Stimulated activated CD8-positive, alpha-beta memory T cell treated with anti-CD3 and anti-CD28 coated beads, Interleukin-15, amount 100 ng/mL, for 4 hours (primary cell): ENCODE measurements at places on chromosomes 7 and 10.

- no peak for DNase-seq
These were observed 34.2 kb downstream of the MTURN start for GRCh38 chr7:30168835-30169573.

GRCh38 chr10:103967448-103968071, 620 bp downstream of the SLK start:
- DNase-seq, result no peak

GRCh38 chr10:28479425-28479865, 53.5 kb upstream of the WAC start:
- no peak for DNase-seq

DNA sequence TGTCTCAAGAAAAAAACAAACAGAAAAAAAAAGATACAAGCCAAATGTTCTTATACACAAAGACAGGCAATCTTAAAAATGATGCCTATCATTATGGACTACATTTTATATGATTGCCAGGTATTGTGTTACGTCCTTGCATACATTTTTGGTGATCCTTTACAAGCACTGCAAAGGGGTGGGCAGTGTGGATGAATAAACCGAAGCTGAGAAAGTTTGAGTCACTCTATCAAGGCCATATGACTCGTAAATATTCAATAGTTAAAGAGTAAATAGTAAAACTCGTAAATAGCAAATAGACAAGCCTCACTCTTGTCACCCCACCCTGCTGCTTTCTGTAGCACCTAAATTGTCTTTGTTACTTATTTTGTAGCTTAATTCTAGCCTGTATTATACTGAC, 326.2 kb downstream of the FRMD4A start:
- DNase-seq, result no peak

GRCh38 chr7:111192614-111193413, 101.9 kb downstream of the LRRN3 start:
- DNase-seq, result no peak

- no peak for DNase-seq
These were observed 820 bp downstream of the BBS9 start for GRCh38 chr7:33130184-33130583.

DNA sequence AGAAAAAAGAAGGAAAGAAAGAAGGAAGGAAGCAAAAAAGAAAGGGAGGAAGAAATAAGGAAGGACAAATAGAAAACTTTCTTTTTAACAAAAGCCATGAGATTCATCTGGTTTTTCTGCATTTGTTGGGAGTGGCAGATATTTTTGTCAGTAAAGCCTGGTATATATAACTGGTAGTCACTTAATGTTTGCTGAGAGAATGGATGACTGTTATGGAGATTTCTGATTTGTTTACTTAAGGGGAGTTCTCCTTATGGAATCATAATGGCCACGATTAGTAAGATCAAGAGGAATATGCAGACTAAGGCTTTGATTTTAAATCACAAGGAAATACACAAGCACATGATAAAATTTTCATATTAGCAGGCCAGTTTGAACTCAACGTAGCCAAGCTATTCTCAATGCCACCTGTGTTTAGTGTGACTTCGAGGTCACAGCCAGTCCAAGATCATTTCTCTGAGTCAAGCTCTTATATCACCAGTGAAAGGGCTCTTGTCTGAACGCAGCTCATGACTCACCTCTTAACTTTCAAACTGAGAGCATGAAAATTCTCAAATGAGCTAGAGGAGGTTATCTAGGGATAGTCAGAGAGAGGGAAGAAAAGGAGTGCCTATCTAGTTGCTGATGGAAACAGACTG, 445.1 kb upstream of the ZMIZ1 start:
- DNase-seq, result no peak

DNA sequence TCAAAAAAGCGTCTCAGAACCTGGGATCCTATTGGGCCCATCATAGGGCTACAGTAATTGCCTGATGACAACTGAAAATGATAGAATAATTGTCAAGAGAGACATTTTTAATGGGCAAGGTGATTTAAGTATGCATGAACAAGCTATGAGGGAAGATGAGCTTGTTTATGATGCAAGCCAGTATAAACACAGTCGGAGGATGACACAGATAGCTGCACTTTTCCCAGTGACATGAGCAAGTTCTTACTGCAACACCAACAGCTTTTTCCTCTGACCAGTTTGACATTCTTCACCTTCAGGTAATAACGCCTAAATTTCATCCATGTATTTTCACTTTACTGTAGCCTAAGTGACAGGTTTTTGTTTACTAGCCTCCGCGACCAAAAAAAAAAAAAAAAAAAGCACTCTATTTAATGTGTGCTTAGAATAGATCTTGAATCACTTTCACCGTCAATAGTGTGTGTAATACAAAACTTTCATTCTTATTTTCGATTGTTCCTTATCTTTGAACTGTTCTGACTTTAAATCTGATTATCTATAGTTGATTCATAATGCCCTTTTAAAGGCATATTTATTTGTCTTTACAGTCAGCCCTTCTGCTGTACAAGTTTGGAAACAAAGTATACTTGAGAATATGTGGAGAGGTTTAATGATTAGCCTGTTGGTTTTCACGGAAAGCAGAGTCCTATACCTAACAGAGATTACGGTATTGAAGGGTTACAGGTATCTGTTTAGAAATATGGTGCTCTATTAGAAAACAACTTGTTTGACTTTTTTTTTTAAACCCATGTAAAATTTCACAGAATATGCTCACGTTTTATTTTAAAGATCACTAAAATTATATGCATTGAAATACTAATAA, 1.7 kb downstream of the FOXP2 start:
- DNase-seq, result no peak

DNA sequence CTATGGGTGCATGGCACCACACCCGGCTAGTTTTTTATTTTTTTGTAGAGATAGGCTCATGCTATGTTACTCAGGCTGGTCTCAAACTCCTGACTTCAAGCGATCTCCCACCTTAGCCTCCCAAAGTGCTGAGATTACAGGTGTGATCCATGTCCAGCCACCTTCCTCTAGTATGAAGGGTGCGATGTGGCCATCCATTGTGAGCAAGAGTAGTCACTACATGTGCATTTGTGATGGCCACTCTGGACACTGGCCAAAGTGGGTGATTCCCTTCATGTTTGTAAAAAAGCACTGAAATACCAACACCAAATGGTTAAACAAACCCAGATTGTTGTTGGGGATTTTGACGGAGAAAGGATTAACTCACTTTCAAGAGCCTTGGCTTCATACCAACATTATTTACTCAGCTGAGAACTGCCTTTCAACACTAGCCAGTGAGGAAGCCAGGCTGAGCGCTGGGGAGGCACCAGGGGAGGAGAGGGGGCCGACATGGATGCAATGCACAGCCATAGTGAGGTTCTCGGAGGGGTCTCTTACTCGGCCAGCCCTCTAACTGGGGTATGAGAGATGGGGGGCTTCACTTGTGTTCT, 198.1 kb upstream of the LYZL2 start:
- DNase-seq, result no peak

- no peak for DNase-seq
These were observed 36.1 kb downstream of the PPP1R3C start for GRCh38 chr10:91596825-91597196.

GRCh38 chr7:5222841-5223411, 32.9 kb downstream of the WIPI2 start:
- no peak for DNase-seq

GRCh38 chr7:129493555-129493954, 8.8 kb upstream of the SMKR1 start:
- DNase-seq, result no peak

- DNase-seq, result no peak
These were observed 71.5 kb downstream of the ZNF92 start for GRCh38 chr7:65444899-65445823.

GRCh38 chr7:115249080-115249479, 327.2 kb downstream of the MDFIC start:
- DNase-seq, result no peak

- DNase-seq, result no peak
These were observed 152.4 kb upstream of the GNAI1 start for GRCh38 chr7:79982141-79982770.

DNA sequence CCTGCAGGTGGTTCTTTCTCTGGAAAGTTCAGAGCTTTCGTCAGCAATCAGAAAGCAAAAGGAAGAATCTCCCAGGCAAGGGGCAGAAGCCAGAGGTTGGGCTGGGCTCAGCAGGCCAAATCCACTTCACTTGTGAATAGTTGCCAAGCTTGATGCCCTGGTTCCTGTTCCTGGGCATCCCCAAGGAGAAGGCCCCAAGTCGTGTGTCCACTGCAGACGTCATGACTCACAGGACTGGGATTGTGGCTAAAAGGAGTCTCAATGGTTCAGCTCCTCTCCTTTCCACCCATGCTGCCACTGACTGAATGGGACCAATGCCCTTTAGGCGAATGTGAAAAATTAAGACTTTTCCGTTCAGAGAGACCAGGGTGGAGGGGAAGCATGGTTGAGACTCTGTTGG, 38.6 kb upstream of the TRIM8 start:
- DNase-seq, result no peak

GRCh38 chr10:58291538-58292174, 22.7 kb downstream of the CISD1 start:
- DNase-seq, result no peak

DNA sequence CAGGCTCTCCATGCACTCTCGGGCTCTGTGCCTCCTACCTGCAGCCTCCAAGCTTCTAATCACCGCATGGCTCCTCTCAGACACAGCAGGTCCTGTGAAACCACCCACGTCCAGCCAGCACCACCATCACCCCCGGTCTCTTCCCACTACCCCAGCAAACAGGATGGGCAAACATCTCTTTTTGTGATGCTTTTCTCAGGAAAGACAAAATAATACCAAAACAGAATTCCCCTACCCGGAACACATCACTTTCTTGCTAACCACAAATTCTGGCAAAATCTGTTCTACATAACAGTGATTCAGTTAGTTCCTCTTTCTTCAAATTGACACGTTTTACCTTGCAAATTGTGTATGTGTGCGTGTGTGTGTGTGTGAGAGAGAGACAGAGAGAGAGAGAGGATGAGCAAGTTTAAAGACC, 6.5 kb downstream of the SNX8 start:
- no peak for DNase-seq

GRCh38 chr7:87210506-87210905, 9.0 kb downstream of the TMEM243 start:
- DNase-seq, result no peak

GRCh38 chr7:138208142-138208570, 131.9 kb downstream of the AKR1D1 start:
- DNase-seq, result no peak

GRCh38 chr10:78778444-78779338, 290.1 kb upstream of the ZMIZ1 start:
- no peak for DNase-seq

GRCh38 chr7:54255242-54255641, 286.9 kb upstream of the VSTM2A start:
- DNase-seq, result no peak

DNA sequence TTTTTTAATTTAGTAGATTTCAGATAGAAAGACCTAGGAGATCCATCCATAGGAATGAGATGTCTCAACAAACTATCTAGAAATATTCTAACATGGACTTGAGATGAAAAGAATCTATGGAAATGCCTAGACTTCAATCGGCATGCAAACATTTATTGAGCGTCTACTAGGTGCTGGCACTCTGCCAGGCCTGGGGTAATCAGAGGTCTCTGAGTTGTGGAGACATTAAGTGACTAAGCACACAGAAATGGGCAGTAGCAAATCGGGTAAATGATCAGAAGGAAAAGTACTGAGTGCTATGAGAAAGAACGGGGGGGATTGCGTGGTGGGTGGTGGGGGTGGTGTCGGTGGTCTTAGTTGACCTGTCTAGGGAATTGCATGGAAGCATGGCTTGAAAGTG, 466.6 kb downstream of the GALNT17 start:
- no peak for DNase-seq

DNA sequence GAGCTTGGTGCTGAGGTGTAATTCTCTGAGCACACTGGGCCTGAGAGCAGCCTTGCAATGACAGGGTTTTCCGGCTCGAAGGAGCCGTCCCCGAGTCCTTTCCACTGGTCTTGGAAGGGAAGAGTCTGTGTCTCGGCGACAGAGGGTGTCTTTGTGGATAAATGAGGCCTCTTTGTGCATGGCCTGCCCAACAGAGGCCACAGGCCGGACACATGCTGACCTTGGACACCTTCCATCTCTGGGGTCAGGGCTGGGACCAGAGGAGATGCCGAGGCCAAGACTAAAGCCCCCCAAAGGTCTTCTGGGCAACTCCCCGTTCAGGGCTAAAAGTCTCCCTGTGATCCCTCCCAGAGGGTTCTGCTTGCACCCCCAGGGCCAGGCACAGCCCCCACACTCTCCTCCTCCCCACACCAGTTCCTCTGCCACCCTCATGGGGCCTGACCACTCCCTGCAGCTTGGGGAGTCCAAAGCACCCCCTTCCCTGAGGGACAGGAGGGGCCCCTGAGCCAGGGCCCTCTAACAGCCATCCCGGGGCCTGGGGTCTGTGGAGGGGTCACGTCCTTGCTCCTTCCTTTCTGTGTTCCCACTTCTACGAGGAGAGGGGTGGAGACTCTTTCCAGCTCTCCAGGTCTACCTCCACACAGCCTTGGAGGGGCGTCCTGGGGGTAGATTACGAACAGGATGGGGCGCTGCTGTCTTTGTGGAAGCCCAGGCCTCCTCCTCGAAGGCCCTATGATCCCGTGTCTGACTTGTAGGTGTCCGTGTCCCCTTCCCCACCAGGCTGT, 130.6 kb upstream of the FAM20C start:
- DNase-seq, result no peak

GRCh38 chr7:24916463-24917040, 63.4 kb downstream of the OSBPL3 start:
- no peak for DNase-seq

DNA sequence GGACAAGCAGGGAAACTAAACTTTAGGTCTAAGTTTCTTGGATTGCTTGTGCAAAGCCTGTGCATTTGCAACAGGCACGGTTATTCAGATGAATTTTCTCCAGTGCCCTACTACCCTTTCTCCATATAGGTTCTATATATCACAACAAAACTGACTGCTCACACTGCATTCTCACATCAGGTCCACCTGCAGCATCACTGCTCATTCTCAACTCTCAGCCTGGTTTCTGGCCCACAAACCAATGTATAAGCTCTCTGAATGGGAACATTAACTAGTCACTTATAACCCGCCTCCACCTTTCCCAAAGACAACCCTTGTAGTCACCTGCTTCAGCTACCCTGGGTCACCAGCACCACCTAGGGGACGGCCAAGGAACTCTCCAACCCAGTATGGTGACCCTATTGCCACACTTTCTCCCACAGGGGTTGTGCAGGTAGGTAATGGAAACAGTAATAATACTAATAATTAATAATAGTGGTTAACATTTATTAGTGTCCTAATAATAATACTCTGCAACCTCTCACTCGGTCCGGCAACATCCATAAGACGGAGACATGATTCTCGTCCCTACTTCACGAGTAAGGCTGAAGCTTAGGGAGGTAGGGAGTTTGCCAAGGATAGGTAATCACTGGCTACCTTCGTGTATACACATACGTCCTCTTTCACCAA, 97.3 kb downstream of the CLEC2L start:
- DNase-seq, result no peak

GRCh38 chr10:20970044-20970443, 72.9 kb upstream of the NEBL start:
- DNase-seq, result no peak

GRCh38 chr10:106540645-106541044, 623.9 kb downstream of the SORCS1 start:
- no peak for DNase-seq
